ENCODE measurements at places on chromosomes 11 and 22. TPM values are rescaled to one million over a fixed set of nuclear protein-coding genes. Genes with fewer than 3 reads are reported as not detected.
A peak's percentile ranks its signal among the peaks of the same experiment; 100 is the strongest.

CCDC88B gene
- 16.4 TPM for polyA plus RNA-seq

GPHA2 gene
- not detected for polyA plus RNA-seq

FOSL1 gene
- polyA plus RNA-seq, result 0.17 TPM

TNNT3 gene
- not detected for polyA plus RNA-seq

ADORA2A gene
- polyA plus RNA-seq, result 4.6 TPM

TCN1 gene
- not detected for polyA plus RNA-seq

GRCh38 chr22:46355369-46355995 lies 20.0 kb downstream of the TRMU start:
- peak; percentile 63 for DNase-seq

GRCh38 chr11:118213781-118214180 lies 11.0 kb downstream of the JAML start:
- DNase-seq, result no peak

DNA sequence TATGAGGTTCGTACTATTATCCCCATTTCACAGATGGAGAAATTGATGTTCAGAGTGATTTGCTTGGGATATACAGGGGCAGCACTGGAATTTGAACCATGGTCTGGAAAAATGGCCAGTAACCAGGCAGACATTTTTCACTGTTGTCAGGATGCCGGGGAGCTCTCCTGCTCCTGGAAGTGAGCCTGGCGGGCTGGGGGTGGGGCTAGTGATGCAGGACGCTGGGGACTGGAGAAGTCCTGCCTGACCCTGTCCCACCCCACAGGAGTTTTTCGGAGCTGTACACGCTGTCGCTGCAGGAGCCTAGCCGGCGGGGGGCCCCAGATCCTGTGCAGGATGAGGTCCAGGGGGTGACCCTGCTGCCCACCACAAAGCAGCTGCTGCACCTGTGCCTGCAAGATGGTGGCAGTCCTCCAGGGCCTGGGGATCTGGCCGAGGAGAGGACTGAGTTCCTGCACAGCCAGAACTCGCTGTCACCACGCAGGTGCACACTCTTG lies 11.1 kb downstream of the SIPA1 start:
- no peak for DNase-seq

- no peak for DNase-seq
Measured at GRCh38 chr11:33894398-33894746, 2.5 kb upstream of the LMO2 start.

GRCh38 chr11:125902927-125903710 lies at the start of gene PUS3:
TSS of gene PUS3 (minus strand) at chr11:125903206. CDS start at chr11:125896284, 6,922 bp downstream.
- DNase-seq, result peak; percentile 82

- no peak for DNase-seq
Measured at GRCh38 chr22:48284671-48285070, 1522.2 kb downstream of the TBC1D22A start.

GRCh38 chr11:27874998-27875830 lies 175.0 kb upstream of the BDNF start:
- DNase-seq, result no peak

GRCh38 chr11:63767565-63768236 lies 874 bp downstream of the ZFTA start:
- peak; percentile 31 for DNase-seq
